ENCODE measurements at places on chromosomes 12 and 14.

- no peak for DNase-seq
These were observed 57.8 kb upstream of the ARHGAP5 start for GRCh38 chr14:32019276-32019675.

DNA sequence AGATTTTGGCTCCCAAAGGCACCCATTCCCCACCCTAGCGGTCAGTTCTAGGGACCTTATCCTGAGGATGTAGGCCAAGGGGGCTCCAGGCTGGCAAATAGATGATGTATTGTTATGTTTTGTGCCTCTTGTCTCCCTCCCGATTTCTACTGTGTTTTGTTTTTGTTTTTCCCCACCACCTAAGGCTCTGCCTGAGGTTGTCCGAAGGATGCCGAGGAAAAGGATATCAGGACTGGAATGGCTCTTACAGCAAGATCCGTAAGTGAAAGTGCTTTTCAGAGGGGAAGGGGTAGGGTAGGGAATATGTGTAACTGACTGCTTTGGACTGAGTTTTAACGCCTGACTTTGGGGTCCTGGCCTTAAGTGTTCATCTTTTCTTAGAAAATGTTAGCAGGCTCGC lies 6.6 kb downstream of the FOXG1 start:
- DNase-seq: no peak

- DNase-seq: no peak
These were observed 2.9 kb upstream of the CACNA1C start for GRCh38 chr12:2049604-2050540.

- no peak for DNase-seq
These were observed 32.6 kb downstream of the USP15 start for GRCh38 chr12:62292761-62293344.

GRCh38 chr12:52519826-52520662 lies at the start of gene KRT5:
Gene KRT5, minus strand, starts transcription at chr12:52520394. Its CDS starts 98 bp downstream, at chr12:52520296.
- no peak for DNase-seq

DNA sequence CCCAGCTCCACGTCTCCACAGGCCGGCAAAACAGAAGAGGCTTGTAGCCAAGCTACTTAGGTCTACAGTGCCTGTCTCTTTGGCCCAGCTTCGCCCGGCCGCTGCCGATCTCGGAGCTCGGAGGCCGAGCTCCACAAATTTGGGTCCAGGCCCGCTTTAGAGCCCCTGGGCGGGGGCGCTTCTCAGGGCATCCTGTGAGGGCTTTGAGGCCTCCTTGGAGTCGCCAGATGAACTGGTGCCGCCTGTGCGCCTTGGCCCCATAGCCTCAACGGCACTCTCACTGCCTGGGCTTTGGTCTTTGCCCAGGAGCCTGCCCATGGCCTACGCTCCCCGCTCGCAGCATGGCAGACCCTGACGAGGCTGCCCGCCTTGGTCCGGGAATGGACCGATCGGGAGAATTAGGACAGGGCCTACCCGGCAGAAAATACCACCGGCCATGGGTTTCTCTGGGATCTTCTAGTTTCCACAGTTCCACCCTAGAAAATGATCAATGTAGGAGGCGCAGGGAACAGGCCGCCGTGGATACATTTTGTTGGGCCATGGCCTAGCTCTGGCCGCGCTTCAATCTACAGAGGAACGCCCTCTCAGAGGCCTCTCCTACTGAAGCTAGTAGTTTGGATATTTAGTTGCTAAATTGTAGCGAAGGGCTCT lies 953 bp upstream of the NKX2-8 start:
- DNase-seq: no peak

DNA sequence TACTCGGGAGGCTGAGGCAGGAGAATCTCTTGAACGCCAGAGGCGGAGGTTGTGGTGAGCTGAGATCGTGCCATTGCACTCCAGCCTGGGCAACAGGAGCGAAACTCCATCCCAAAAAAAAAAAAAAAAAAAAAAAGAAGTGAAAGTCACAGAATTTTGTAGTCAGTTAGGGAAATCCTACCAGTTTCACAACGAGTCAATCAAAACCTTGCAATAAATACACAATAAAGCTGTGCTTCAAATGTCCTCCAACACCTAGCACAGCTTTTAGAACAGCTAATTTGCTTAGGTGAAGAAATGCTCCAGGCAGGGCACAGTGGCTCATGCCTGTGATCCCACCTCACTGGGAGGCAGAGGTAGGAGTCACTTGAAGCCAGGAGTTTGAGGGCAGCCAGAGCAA lies 112.8 kb upstream of the ATF7IP start:
- DNase-seq: no peak

- no peak for DNase-seq
These were observed 657.5 kb upstream of the TBX3 start for GRCh38 chr12:115341442-115341841.

- no peak for DNase-seq
These were observed 43.2 kb downstream of the SSPN start for GRCh38 chr12:26238341-26239121.

DNA sequence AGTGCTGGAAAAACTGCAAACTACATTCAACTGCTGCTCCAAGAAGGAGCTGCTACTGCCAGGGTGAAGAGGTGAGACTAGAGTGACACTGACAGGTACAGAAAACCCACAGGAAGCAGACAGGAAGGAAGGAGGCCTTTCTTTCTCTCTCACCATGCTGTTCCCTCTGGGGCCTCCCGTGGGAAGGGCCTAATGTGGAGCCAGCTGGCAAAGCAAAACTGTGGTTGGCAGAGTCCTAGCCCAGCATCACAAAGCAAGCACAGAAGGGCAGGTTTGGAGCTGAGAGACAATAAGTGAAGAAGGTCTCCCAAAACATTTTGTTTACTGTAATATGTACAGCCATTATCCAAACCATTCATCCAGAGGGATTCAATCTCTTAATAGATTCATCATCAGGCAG lies 122.5 kb upstream of the MAX start:
- no peak for DNase-seq

DNA sequence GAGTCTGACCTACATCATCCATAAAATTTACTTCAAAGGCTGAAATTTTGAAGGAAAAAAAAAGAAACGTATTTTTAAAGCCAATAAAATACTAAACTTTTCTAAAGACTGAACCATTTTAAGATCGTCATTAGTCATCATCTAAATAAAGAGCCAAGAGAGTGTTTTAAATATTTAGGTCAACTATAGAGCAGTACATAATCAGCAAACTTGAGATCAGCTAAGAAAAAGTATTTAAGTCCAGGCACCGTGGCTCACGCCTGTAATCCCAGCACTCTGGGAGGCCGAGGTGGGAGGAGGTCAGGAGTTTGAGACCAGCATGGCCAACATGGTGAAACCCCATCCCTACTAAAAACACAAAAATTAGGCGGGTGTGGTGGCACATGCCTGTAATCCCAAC lies 35.5 kb downstream of the HECTD1 start:
- DNase-seq: no peak

DNA sequence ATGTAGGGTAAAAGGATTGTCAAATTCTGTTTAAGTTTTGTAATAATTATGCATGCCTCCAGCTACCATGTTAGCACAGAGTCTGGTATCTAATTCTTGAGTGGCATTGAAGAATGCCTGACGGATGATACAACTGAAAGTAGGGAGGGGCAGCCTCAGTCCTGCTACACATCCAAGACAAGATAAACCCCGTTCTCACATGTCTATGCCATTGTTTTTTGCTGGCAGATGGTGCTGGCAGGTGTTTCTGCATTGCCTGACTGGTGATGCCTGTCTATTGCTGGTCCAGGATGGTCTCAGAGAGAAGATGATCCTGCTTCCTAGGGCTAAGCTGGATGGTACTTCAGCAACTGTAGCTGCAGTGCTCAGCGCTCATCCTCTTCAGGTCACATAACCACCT lies 245.8 kb upstream of the NAV3 start:
- DNase-seq: no peak

DNA sequence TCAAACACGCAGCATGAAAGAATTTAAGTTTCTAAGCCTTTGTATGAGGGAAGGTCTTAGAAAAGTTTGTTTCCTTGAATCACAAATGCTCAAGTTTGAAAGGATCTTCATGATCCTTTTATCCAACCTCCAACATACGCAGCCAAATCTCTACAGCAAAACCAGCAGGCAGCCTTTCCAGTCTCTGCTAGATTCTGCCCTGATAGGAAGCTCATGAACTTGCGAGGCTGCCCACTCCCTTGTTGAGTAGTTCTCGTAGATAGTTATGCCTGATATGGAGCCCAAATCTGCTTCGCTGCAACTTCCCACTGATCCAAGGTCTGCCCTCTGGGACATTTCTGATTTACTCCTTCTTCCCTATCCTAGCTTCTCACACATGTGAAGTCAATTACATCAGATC lies 272.9 kb downstream of the EGLN3 start:
- no peak for DNase-seq

DNA sequence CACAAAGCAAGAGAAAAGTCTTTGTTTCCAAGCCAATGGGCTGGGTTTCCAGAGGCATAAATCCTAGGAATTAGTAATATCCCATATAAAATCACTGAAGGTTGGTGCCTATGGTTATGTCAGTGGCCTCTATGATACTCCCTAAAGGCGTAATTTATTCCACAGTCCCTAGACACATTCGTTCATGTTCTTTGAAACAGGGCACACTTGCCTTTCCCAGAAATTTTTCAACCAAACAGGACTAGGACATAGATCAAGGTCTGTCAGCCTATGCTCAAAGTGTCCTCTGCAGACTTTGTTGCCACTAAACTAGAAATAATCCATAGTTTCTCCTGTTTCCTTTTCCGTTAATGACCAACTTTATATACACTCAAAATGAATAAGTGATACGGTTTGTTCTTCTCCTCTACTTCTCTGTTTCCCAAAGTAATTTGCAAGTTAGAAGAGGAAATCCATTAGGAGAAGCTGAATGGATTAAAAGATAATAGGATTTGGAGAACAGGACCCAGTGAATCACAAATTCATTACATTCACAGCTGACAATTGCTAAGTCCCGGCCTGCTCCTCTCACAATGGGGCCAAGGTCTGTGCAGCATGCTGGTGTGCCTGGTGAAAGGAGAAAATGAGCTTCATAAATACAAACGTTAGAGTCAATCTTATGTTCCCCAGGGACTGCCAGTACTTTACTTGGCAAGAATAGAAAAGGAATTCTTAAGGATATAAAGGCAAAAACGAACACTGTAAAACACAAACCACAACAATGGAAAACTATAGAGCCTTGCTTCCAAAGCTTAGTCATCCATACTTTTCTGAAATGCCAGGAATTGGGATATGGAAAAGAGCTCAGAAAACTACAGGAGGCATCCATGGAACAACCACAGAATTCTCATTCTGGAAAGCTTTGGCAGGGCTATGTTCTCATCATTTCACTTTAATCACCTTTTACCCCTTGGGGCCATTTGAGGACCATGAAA lies 966.2 kb downstream of the NRXN3 start:
- DNase-seq: no peak

GRCh38 chr12:63949902-63950301 lies 105.4 kb downstream of the SRGAP1 start:
- DNase-seq: no peak

GRCh38 chr14:103749452-103749851 lies 33.8 kb downstream of the ZFYVE21 start:
- no peak for DNase-seq

GRCh38 chr14:105348169-105348944 lies 33.8 kb downstream of the PACS2 start:
- DNase-seq: no peak

GRCh38 chr14:101357559-101358319 lies 203.6 kb upstream of the DIO3 start:
- DNase-seq: no peak

GRCh38 chr12:32273712-32274111 lies 125.6 kb upstream of the FGD4 start:
- peak; percentile 16 for DNase-seq

- DNase-seq: no peak
These were observed 64.7 kb downstream of the CLMN start for GRCh38 chr14:95255013-95255412.

DNA sequence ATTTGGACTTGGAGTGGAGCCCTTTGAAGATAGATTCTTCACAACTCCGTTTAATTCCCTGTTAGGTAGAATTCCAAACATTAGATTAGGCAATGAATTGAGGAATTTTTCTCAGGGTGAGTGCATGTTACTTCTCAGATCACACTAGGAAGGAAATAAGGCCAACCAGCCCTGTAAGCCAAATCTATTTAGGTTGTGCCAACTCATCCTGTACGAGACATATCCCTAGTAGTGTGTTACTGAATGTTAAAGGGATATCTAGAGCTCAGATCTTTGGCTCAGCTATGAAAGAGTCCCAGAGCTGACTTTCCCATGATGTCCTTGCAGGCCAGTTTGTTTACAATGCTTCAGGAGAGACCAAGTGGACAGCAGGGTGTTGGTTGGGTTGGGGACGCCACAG lies 45.6 kb downstream of the GPHB5 start:
- DNase-seq: no peak

DNA sequence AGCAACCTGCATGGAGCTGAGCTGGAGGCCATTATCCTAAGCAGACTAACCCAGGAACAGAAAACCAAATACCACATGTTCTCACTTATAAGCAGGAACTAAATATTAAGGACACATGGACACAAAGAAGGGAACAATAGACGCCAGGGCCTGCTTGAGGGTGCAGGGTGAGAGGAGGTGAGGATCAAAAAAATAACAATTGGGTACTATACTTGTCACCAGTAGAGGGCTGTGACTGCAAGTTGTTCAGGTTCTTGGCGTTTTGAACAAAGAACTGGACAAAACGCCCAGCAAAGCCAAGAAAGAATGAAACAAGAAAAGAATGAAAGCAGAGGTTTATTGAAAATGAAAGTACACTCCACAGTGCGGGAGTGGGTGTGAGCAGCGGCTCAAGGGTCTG lies 208.5 kb upstream of the NEDD1 start:
- DNase-seq: no peak

GRCh38 chr12:5872745-5873144 lies 72.3 kb downstream of the ANO2 start:
- no peak for DNase-seq

DNA sequence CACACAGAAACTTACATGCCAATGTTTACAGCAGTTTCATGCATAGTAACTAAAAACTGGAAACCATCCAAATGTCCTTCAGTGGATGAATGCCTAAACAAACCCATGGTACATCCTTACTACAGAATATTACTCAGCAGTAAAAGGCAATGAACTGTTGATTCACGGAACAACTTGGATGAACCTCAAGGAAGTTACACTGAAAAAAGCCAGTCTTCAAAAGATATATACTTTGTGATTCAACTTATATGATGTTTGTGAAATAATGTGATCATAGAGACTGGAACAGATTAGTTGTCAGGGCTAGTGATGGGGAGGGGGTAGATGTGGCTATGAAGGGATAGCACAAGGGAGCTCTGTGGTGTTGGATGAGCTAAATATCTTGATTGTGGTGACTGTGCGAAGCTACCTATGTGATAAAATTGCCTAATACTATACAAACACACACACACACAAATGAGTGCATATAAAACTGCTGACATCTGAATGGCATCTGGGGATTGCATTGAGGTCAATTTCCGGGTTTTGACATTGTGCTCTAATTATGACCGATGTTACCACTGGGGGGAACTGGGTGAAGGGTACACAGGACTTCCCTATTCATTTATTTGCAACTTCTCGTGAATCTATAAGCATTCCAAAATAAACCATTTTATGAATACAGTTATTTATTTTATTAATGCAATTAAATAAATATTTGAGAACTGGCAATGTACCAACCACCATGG lies 94.3 kb downstream of the RIN3 start:
- DNase-seq: no peak

GRCh38 chr12:43921666-43922337 lies 85.9 kb downstream of the TMEM117 start:
- DNase-seq: no peak

All from activated CD8-positive, alpha-beta memory T cell treated with anti-CD3 and anti-CD28 coated beads for 1 hour (primary cell).